ENCODE measurements at places on chromosomes 7 and 10.

- no peak for DNase-seq
Measured at GRCh38 chr10:74255888-74256357, 104.9 kb downstream of the ADK start.

DNA sequence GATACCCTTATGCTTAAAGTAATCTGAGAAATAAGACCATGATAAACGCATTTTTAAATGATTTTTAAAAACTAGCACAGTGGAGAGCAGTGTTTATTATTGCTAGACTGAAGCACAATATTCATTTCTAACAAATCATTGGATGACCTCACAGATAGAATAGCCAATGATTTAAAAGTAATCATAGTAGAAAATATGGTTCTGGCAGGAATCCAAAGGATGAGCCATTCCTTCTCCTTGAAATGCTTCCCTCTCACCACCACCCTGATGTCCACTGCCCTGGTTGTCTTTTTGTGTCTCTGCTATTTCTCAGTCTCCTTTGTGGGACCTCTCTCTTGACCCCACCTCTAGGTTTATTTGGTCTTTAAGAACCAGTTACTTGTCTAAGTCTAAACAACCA is 64.9 kb downstream of the PRKG1 start:
- DNase-seq: no peak

GRCh38 chr7:104142147-104142546 is 65.7 kb downstream of the ORC5 start:
- no peak for DNase-seq

GRCh38 chr7:140005754-140006503 is 56.8 kb downstream of the PARP12 start:
- no peak for DNase-seq

DNA sequence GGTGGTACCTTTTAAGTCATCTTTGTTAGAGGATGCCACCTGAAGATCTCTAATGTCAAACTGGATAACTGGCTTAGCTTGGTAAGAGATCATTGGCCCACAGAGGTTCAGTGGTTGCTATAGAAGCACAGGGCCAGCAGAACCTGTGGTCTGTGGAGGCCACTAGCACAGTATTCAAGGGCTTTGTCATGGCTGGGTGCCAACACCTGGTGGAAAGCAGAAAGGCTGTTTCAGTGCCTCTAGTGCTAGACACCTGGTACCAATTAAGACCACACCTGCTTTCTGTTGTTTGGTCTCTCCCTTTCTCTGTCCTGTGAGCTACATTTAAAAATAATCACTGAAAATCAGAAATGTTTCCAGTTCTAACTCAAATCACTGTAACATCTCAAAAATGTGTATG is 10.0 kb upstream of the PCGF5 start:
- no peak for DNase-seq

GRCh38 chr7:1977059-1977875 is 255.5 kb downstream of the MAD1L1 start:
- no peak for DNase-seq

DNA sequence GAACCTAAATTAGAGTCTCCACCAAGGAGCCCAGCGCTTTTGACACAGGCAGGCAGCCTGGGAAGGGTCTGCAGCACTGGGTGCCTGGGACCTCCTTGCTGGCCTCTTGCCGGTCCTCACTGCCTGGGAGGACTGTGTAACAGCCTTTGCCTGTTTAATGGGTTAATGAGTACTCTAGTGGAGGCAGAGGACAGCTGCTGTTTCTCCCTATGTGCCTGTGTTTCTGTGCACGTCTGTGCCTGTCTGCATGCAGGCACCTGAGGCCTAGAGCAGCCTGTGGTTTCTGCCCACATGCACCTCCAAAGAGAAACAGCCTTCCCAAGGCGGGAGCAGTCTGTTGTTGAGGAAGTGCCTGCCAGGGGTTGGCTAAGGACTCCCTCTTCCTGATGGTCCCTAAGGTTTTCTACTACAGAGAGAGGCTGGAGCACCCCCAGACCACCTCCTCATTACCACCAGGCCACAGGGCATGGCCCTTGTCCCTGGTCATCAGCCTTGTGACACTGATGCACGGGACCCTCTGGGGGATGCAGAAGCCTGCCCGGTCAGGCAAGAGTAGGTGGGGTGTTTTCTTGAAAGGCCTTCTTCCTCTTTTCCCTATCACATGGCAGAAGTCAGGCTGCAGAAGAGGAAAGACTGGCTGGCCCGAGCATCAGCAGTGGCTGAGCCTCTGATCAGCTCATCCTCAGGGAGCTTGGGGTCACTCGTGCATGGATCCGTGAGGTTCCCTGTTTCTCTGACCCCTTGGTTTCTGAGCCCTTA is 14.2 kb downstream of the SLC29A3 start:
- DNase-seq: no peak

GRCh38 chr7:23467291-23467805 is 2.9 kb downstream of the IGF2BP3 start:
- DNase-seq: no peak

GRCh38 chr7:98613601-98614425 is 3.3 kb upstream of the NPTX2 start:
- DNase-seq: no peak

Data from stimulated activated CD4-positive, alpha-beta T cell treated with anti-CD3 and anti-CD28 coated beads, Interleukin-1b, Interleukin-23, amount 100 ng/mL, for 1 hour (primary cell).